Amygdala (tissue), 56 donors: ENCODE measurements at places on chromosomes 5 and 9.
A peak's percentile ranks its signal among the peaks of the same experiment; 100 is the strongest.

DNA sequence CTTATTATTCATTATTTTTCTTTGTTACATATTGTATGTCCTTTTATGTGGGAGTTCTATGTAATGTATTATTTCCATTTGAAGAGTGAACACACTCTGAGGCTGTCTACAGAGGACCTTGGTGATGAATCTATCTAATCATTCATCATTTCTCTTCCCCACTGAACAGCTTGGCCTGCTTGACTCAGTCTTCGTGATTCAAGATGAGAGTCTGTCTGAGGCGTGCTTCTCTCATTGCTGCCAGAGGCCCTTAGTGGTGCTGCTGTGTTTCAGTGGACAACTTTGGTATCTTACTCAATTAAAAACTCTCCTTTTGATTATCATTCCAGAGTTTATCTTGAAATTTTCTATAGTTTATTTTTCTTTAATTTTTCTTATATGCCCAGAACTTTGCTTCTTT is 318.1 kb upstream of the DAB2 start:
- DNase-seq = no peak

DNA sequence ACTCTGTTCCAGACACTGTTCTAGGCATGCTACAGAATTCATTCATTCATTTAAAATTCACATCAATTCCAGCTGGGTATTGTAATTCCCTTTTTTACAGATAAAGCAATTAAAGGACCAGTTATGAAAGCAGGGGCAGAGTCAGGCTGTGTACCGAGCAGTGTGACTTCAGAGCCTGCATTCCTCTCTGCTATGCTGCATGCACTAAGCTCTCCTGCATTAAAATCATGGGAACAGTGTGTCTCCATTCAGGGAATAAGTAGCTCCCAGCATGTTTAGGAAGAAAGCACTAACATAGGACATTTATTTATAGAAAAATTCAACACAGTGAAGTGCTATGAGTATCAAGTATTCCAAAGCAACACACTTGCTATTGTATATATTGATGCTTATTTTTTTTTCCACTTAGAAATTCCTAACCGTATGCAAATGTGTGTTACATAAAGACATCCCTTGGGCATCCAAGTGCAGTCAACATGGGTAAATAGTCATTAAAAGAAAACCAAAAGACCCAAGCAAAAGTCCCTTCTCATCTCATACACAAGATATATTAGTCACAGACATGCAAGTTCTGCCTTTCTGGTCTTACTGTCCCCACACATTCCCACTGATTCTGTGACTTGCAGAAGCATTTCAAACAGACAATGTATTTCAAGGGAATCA is 173.7 kb downstream of the GABRB2 start:
- no peak for DNase-seq

- no peak for DNase-seq
Measured at GRCh38 chr5:72366324-72366976, 46.3 kb downstream of the PTCD2 start.

GRCh38 chr5:35857606-35858205 is 1.0 kb downstream of the IL7R start:
- DNase-seq = no peak

GRCh38 chr5:107766439-107766838 is 95.7 kb upstream of the EFNA5 start:
- no peak for DNase-seq

- no peak for DNase-seq
Measured at GRCh38 chr9:23850690-23851629, 24.9 kb upstream of the ELAVL2 start.

DNA sequence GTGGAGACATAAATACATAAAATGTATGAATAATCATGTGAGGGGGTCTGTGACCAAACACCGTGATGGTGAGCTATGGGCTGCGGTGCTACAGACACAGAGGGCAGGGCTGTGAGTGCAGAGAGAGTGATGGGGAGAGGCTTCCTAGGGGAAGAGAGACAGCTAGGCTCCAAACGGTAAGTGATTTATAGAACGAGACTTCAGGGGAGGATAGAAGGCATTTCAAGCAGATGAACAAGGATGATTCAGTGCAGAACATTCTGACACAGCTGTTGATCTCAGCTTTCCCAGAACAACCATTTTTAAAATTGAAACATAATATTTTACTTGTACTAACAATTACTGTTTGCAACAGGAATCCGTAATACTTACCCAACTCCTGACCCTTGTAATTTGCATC is 100.7 kb downstream of the GAS1 start:
- no peak for DNase-seq

- DNase-seq = peak; percentile 15
Measured at GRCh38 chr9:37262410-37262809, 142.0 kb downstream of the ZCCHC7 start.

DNA sequence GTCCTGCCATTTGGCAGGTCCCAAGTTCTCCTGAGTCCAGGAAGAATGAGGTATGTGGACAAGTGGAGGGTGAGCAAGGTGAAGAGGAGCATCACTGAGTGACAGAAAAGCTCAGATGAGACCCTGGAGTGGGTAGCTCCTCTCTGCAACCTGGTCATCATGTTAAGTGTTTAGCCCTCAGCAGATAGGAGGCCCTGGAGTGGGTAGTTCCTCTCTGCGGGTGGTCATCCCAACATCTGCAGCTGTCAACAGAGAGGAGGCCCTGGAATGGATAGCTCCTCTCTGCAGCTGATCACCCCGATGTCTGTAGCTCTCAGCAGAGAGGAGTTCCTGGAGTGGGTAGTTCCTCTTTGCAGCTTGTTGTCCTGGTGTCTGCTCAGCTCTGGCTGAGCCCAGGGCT is 48.4 kb downstream of the NDUFAF2 start:
- DNase-seq = no peak

DNA sequence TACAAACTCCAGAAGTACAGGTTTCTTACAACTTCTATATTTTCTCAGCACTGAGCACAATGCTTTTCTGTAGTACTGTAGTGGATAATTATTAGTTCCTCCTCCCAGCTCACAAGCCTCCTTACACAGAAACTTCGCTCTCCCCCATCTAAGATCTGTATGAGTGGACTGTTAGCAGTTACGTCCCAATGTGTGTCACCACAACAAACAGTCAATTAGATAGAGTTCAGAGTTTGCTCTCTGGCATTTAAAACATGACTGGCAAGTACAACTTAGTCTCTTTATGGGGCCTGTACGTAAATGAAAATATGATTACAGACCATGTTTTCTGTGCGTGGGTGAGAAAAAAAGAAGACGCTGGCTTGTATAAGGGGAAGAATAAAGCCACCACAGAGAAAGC is 631.4 kb upstream of the DMAC1 start:
- no peak for DNase-seq

DNA sequence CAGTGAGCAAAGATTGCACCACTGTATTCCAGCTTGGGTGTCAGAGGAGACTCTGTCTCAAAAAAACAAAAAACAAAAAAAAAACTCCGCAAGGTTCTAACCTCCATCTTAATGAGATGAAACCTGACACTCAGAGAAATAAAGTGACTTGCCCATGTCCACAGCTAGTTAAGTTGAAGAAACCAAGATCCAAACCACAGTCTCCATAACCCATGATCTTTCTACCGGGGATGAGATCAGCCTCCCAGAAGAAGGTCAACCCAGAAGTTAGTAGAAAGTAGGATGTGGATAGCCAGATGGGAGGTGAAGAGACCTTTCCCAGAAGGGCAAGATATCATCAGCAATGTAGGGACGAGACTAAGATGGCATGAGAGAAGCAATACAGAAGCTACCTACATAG is 140.4 kb upstream of the ADRA1B start:
- DNase-seq = no peak

DNA sequence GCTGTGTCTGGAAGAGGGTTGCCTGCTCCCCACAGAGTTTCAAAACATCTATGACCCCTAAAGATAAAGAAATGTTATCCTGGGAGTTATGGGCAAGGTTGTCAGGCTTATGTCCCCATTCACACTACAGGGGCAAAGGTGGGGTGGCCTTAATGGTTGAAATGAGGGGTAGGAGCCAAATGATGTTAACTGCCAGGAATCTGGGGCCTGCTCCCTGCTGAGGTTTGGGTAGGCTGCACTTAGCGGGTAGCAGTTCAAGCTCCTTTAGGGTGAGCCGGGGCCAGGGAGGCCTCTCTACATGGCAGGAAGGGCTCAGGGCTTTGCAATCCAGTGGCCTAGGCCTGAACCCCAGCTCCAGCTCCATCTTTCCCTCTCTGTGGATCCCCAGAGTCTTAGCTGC is 3.0 kb downstream of the FGF18 start:
- no peak for DNase-seq

DNA sequence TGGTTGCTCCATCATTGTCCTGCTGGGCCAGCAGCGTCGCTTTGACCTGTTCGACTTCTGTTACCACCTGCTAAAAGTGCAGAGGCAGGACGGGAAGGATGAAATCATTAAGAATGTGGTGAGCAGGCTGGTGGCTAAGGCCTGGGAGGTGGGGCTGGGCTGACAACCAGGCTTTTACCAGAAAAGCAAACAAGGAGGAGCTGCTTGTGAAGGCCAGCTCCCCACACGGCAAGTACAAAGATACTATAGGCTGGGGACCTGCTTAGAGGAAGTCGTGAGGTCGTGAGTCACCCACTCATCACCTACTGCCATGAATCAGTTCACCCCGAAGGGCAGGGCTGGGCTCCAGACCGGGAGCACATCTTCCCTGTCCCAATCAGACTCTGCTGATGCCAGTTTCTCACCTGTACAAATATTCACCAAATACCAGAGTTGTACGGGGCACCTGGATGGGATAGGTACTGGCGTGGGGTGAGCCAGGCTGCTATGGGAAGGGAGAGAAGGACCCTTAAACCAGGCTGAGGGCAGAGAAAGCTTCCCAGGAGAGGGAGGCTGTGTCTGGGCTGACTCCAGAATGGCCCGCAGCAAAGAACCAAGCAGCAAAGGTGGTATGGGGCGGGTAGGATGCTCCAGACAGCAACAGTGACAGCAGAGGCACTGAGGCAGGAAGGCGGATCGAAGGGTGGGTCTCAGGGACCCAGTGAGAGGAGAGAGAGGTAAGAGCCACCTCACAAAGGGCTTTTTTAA is 69.3 kb upstream of the NIPAL4 start:
- DNase-seq = no peak

DNA sequence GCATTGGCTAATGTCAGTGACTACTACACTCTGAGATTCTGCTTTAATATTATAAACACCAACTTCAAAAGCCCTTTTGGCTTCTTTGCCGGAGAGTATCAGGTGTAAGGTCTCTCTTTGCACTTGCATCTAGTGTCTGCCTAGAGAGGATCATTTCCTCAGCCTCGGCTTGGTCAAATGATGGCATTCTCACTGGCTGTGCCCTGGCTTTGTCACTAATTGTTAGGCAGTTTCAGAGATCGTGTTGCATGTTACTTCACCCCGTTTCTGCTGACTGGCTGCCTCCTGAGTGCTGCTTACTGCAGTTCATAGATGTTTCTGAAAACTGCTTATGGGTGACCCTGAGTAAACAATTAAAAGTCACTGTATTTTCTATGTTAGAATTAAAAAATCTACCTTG is 48.8 kb downstream of the SLC1A3 start:
- no peak for DNase-seq

DNA sequence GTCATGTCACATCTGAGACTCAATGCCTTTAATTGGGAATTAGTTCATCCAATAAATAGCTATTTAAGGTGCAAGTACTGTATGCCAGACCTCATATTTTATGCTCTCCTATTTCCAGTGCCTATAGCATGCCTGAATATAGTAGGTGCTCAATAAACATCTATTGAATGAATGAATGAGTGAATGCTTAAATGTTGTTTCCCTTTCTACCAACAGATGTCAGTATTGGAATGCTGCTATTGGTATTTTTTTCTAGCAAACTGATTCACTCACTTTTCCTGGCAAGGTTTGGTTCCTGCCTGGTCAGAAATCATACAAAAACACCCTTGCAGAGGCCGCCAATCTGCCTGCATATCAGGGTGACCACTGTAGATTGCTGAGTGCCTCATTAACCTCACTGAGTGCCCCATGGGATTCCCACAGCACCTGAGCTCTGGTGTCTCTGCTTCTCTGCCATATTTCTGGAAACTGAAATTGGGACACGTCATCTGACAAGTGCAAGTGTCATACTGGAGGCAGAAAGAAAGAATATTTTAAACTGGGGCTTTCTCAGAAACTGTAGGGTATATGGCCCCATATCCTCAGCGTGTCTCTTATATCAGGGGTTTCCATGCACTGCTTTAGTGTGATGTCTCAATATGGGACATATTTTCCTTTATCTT is 359.7 kb downstream of the TRIM32 start:
- DNase-seq = no peak

GRCh38 chr5:44885903-44886302 is 77.2 kb downstream of the MRPS30 start:
- DNase-seq = no peak
